ENCODE measurements at places on chromosomes 12 and 14. TPM values are rescaled to one million over a fixed set of nuclear protein-coding genes. Genes with fewer than 3 reads are reported as not detected.
A peak's percentile ranks its signal among the peaks of the same experiment; 100 is the strongest.

DNA sequence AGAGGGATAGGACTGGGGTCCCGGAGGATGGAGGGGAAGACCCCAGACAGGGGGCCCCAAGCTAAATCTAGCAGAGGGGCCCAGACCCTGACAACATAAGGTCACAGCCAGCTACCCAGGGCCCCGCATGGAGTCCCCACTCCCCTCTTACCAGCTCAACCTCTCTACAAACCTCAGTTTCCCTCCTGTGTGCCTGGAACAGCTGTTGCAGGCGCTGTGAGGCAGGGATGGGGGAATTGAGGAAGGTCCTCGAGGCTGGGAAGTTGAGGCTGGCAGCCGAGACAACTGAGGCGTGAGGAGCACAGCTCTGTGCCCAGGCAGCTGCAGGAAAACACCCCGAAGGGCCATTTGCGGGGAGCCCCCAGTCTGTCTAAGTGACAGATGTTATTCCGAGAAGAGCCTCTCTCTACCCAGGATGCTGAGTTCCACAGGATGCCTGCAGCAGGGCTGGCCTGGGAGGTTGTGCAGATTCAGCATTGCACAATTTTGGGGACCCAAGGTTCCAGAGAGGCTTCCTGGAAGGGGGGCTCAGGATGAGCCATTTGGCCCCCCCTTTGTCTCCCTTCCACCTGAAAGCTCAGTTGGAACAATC lies 42.7 kb upstream of the NCOR2 start:
- no peak for DNase-seq
- H3K4me3 ChIP-seq: no peak overlapping the region
- no peak overlapping the region for H3K27ac ChIP-seq
- H3K27me3 ChIP-seq: peaks cover 6% of the 10 kb centered on the region
- H3K36me3 ChIP-seq: no peaks in the 10 kb centered on the region

Gene SERPINA12
- not detected for total RNA-seq

Gene IAPP
- total RNA-seq: not detected

Gene CABP1
- not detected for total RNA-seq

- H3K36me3 ChIP-seq: no peaks in the 10 kb centered on the region
- no peak overlapping the region for H3K4me3 ChIP-seq
- no peaks in the 10 kb centered on the region for H3K4me1 ChIP-seq
- no peak for DNase-seq
Observed at GRCh38 chr14:103207388-103208072, 84.3 kb downstream of the TNFAIP2 start.

Gene POLE2
- 4.5 TPM for total RNA-seq

- peaks cover 32% of the 10 kb centered on the region for H3K4me1 ChIP-seq
- no peak overlapping the region for H3K27ac ChIP-seq
- no peak overlapping the region for H3K4me3 ChIP-seq
Observed at GRCh38 chr12:120584343-120585149, 3.3 kb upstream of the POP5 start.

GRCh38 chr12:70070494-70071007 lies 172.7 kb upstream of the CNOT2 start:
- H3K36me3 ChIP-seq: no peaks in the 10 kb centered on the region
- H3K27me3 ChIP-seq: no peaks in the 10 kb centered on the region
- no peak for DNase-seq
- H3K4me1 ChIP-seq: no peaks in the 10 kb centered on the region
- H3K4me3 ChIP-seq: no peak overlapping the region

DNA sequence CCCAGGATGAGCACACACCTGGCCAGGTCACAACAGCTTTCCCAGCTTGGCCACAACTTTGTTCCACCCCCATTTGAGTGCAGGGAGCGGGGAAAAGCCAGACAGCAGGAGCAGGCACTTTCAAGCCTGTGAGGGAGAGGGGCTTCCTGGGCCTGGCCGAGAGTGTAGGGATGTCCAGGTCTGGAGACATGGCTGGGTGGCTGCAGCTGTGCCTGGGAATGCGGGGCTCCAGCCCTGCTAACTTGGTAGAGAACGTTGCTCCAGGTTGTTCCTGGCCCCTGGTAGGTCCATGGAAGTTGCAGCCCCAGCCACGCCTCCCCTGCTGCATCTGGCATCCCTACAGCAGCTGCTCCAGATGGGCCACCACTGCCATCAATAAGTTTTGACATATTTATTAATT lies 738.5 kb downstream of the SLC6A15 start:
- H3K27ac ChIP-seq: no peak overlapping the region
- H3K4me1 ChIP-seq: no peaks in the 10 kb centered on the region
- H3K36me3 ChIP-seq: no peaks in the 10 kb centered on the region
- H3K4me3 ChIP-seq: no peak overlapping the region

DNA sequence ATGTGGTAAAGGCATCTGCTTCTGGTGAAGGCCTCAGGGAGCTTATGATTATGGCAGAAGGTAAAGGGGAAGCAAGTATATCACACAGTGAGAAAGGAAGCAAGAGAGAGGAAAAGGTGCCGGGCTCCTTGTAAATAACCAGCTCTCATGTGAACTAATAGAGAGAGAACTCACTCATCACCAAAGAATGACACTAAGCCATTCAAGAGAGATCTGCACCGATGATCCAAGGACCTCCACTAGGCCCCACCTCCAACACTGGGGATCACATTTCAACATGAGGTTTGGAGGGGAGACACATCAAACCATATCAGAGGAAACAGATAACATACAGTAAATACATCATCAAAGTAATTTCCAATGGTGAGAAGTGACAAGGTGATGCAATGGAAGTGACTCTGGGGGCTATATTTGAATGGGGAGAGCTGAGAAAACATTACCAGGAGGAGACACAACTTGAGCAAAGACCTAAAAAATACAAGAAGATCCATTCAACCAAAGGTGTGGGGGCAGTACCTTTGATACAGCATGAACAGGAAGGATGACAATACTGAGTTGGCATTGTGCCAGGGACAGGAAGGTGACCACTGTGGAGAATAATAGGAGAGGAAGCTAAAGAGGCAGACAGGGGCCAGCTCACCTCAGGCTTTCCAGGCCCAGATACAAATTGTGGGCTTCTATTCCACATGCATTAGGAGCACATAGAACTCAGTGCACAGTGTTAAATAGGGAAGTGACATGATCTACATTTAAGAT lies 134.4 kb upstream of the GRIP1 start:
- DNase-seq: no peak
- H3K4me1 ChIP-seq: peaks cover 4% of the 10 kb centered on the region
- H3K36me3 ChIP-seq: no peaks in the 10 kb centered on the region
- H3K27ac ChIP-seq: no peak overlapping the region

Gene KRT82
- total RNA-seq: not detected

DNA sequence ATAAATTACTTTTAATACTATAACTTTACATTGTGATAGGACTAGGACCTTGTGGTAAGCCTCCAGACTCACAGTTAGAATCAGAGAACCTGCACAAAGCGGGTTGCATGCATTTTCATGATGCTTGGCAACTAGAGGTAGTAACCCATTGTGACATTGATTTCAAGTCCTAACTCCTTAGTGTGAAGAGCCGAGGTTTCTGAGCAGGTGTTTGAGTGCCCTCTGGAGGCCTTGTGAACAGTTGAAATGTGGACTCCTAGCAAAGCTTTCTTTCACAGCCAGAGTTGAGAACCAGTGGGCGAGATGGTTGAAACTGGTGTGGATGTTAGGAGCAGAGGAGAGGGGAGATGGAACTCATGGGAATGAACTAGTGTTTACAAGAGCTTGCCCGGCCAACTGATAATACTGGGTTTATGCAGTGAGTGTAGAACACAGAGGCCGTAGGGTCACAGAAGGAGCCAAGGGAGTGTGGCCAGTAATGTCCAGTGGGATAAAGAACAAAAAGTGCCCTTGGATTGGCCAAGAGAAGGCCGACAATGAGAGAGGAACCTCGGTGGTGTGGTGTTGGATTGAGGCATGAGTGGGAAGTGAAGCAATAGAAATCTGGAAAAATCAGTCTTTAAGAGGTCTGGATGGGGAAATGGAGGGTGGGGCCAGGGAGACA lies 10.9 kb downstream of the ZNF664 start:
- peaks cover 2% of the 10 kb centered on the region for H3K4me1 ChIP-seq
- H3K27ac ChIP-seq: no peak overlapping the region
- peak; percentile 83 for DNase-seq
- H3K27me3 ChIP-seq: no peaks in the 10 kb centered on the region

- H3K36me3 ChIP-seq: no peaks in the 10 kb centered on the region
- DNase-seq: no peak
- H3K27ac ChIP-seq: no peak overlapping the region
- H3K4me3 ChIP-seq: no peak overlapping the region
- H3K4me1 ChIP-seq: no peaks in the 10 kb centered on the region
Observed at GRCh38 chr14:75905147-75905904, 76.5 kb downstream of the TGFB3 start.

Gene CCDC88C
- 516 TPM for total RNA-seq

Gene TRPV4
- not detected for total RNA-seq

Gene CPNE6
- not detected for total RNA-seq

GRCh38 chr14:105138551-105139111 lies 29.9 kb downstream of the JAG2 start:
- no peak overlapping the region for H3K27ac ChIP-seq
- no peaks in the 10 kb centered on the region for H3K27me3 ChIP-seq

Gene MGAT4C
- total RNA-seq: not detected

Gene SOAT2
- total RNA-seq: not detected

DNA sequence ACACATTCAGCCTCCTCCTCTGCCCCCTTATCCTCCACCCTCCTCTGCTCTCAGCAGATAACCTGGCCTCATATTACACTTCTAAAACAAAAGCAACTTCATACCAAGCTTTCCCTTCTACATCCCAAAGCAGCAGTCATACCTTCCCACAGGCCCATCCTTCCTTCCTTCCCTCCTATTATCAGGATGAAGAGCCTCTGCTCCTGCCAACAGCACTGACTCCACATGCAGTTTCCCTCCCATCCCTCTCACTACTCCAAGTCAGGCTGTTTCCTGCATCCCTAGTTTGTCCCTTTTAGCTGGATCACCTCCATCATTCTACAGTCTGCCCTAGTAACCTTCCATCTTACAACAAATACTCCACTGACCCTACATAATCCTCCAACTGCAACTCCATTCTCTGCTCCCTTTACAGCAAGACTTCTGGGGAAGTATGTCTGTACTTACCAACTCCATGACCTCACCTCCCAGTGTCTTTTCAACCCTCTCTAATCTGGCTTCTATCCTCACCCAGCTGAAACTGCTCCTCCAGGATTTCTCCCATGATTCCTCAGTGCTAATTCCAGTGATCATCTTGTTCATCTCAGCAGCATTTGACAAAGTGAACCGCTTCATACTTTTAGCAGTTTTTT lies 4.9 kb upstream of the YEATS4 start:
- no peaks in the 10 kb centered on the region for H3K36me3 ChIP-seq
- H3K27ac ChIP-seq: no peak overlapping the region
- no peak overlapping the region for H3K4me3 ChIP-seq

GRCh38 chr14:63266106-63266505 lies 52.6 kb downstream of the GPHB5 start:
- no peaks in the 10 kb centered on the region for H3K27me3 ChIP-seq
- H3K36me3 ChIP-seq: no peaks in the 10 kb centered on the region
- no peak for DNase-seq
- no peaks in the 10 kb centered on the region for H3K4me1 ChIP-seq
- H3K27ac ChIP-seq: no peak overlapping the region

DNA sequence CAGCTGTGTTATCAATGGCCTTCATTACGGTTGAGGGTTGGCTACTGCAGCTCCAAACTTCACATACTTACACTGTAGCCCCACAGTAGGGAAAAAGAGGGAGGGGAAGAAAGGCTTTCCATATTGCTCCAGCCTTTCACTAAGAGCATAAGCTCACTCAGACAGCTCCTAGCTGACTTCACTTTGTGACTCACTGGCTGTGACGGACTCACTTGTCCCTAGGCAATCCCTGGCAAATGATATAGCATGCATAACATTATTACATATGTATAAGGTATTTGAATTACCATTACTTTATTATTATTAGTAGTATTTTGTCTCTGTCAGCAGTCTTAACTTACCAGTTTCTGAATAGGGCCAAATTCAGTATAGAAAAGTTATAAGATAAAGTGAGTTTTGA lies 350.7 kb downstream of the RMST start:
- H3K4me1 ChIP-seq: no peaks in the 10 kb centered on the region
- no peaks in the 10 kb centered on the region for H3K27me3 ChIP-seq
- DNase-seq: no peak
- H3K4me3 ChIP-seq: no peak overlapping the region

- peak; percentile 39 for DNase-seq
- H3K36me3 ChIP-seq: no peaks in the 10 kb centered on the region
- H3K27ac ChIP-seq: no peak overlapping the region
- H3K27me3 ChIP-seq: no peaks in the 10 kb centered on the region
- no peaks in the 10 kb centered on the region for H3K4me1 ChIP-seq
Observed at GRCh38 chr14:65179918-65180724, 77.8 kb upstream of the MAX start.

Gene ATXN2
- 56.5 TPM for total RNA-seq

GRCh38 chr14:30651937-30652336 lies 29.8 kb downstream of the SCFD1 start:
- no peak overlapping the region for H3K4me3 ChIP-seq
- no peak for DNase-seq
- peaks cover 61% of the 10 kb centered on the region for H3K36me3 ChIP-seq
- no peak overlapping the region for H3K27ac ChIP-seq
- no peaks in the 10 kb centered on the region for H3K4me1 ChIP-seq
- no peaks in the 10 kb centered on the region for H3K27me3 ChIP-seq

Data from natural killer cell (primary cell).